ENCODE measurements at places on chromosomes 6 and 20. TPM values are rescaled to one million over a fixed set of nuclear protein-coding genes. Genes with fewer than 3 reads are reported as not detected.

Gene JPH2
- under 0.01 TPM for total RNA-seq

Gene SLC16A10
- total RNA-seq, result not detected

Gene NRN1
- total RNA-seq, result 0.09 TPM

Gene SMLR1
- total RNA-seq, result not detected

Gene SLC17A3
- total RNA-seq, result not detected

Gene ZDHHC14
- total RNA-seq, result 3.5 TPM
